ENCODE measurements at places on chromosomes 12 and 14. TPM values are rescaled to one million over a fixed set of nuclear protein-coding genes. Genes with fewer than 3 reads are reported as not detected.

The PTGDR gene
- total RNA-seq: not detected

The ESYT1 gene
- total RNA-seq: 84.1 TPM

DNA sequence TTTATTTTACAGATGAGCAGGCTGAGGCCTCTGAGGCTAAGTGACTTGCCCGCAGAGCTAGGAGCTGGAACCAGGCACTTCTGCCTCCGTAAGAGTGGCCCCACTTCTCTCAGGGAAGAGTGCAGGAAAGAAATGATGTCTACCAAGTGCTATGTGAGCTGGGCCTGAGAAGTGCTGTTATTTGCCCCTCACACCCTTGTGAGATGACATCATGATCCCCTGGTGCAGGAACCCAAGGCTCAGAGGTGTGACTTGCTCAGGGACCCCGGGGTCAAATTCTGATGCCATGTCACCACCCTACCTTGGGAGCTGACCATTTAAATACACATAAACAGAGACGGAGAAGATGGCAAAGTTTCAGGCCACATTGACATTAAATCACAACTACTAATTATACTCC lies 63.7 kb upstream of the DDX11 start:
- DNase-seq: no peak

DNA sequence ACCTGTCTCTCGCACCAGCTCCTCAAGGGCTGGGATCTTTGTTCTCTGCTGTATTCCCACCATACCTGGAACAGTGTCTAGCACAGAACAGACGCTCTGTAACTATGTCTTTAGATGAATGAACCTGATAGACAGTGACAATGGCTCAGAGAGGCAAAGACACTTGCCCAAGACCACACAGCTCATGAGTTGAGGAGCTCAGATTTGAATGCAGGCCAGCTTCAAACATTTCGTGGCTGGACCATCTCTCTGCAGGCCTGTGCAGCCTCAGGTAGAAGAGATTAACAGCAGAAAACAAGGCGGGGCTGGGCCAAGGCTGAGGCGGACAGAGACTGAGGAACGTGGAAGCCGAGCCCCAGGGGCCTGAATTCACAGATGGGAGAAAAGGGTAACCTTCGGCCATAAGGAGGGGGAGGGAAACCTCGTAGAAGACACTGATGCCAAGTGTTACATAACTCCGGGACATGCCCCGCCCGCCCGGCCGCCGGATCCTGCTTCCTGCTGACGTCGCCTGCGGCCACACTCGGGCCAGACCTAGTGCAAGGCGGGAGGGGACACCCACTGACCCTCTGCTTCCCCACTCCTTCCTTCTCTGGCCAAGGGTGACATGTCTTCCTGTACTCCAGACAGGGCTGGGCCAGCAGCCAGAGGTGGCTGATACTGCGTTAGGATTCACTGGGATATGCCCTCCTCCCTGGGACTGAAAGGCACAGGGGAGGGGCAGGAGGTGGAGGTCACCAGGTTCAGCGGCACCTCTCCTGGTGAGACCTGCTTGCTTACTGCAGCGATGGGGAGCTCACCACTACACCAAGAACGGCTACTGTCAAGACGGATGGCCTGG lies 86.8 kb downstream of the RFLNA start:
- DNase-seq: no peak

GRCh38 chr12:38456537-38457120 lies 140.1 kb downstream of the ALG10B start:
- DNase-seq: no peak

DNA sequence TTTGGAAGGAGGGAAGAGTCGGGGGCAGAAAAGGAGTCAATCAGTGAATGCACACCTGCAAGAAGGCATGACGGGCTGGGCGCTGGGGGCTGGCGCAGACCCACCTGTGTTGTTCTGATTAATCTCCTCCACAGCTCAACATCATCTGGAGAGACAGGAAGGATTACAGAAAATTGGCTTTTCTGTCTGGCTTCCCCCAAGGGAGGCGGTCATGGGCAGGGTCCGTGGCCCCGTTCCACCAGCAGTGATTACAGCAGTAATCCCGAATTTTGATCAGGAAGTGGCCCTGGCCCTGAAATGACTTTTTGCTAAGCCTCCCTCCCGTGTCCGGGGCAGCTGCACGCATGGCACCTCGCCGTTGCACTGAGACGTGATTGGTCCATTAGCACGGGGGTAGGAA lies 24.4 kb upstream of the GALNT9 start:
- no peak for DNase-seq

DNA sequence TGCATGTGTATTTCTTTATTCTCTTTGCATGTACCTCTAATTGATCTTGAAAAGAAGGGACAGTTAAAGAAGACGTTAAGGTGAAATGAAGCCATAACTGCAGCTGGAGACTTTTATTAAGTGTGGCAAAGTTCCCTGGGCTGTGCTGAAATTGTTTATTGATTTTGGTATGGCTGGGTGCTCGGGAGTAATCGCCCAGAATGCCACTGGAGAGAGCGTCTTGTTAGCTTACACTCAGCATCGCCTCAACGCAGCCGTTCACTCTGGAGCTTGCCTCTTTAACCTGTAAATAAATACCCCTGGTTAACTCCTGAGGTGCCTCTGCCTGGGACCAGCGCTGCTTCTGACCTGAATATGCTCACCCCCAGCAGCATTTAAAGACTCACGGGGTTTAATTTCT lies 98.6 kb downstream of the GPATCH2L start:
- no peak for DNase-seq

DNA sequence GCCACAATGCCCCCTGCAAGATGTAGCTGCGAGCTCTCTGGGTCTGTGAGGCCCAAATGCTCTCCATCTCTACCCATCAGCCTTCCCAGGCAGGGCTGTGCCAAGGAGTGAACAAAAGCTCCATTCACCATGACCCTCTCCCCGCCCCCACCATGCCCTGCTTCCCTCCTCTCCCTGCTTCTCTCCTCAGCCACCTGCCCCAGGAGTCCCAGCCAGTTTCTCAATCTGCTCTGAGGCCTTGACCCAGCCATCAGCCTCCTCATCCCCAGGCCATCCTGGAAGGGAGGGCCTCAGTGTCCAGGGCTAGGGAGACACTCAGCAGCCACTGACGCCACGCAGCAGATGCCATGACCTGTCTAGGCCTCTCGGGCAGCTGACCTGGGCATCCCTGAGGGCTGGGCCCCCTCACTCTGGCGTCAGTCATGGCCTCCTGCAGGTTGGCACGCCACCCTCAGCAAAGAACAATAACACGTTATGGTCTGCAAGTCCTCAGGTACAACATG lies 8.5 kb upstream of the KRT5 start:
- no peak for DNase-seq

GRCh38 chr12:58196971-58197370 lies 255.6 kb downstream of the ATP23 start:
- no peak for DNase-seq
